CD4-positive, alpha-beta T cell treated with Interleukin-10 for 1 hour (primary cell): ENCODE measurements at places on chromosomes 3 and 15.

DNA sequence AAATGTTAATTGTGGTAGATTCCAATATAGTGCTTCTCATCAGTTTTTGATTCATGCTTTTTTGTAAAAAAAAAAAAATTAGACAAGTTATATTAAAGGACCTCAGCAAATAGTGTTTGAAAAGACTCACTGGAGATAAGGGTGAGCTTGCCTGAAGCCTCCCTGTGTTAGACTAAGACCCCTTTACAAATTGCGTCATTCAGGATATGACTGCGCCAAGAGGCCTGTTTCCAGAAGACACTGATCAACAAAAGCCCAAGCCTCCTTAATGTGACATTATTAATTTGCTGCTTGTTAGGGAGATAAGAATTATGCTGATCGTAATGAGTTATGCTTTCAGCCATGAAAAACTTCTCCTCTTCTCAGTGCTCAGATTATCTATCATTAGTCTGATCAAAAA lies 13.0 kb upstream of the DNAJC13 start:
- DNase-seq = no peak

DNA sequence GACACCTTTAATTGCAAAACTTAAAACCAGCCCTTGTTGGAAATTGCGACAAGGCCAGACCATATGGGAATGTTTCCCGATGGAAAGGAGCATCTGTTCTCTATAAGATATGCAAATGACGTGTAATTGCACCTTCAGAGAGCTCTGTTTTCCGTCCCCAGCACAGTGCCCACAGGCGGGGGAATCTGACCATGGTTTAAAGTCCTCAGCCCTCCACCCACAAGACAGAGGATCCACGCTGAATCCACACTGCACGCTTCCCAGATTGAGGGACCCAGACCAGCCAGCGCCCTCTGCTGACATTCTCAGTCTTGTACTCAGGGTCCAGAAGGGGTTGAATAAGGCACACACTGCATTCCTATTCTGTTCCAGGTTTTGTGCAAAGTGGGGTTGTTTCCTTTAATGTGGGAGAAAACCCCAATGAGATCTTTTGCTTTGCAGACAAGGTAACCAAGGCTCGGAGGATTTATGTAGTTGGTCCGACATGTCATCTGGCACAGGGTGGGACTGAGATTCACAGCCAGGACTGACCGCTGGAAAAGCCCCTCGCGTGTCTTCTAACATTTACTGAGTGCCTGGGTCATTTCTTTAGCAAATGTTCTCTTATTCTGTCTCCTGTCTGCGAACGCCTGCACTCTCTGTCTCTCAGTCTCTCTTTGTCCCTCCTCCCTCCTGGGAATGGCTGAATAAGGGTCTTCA lies 36.8 kb upstream of the KLHL25 start:
- peak; percentile 36 for DNase-seq

GRCh38 chr3:141073580-141073979 lies 22.4 kb downstream of the SPSB4 start:
- no peak for DNase-seq

- DNase-seq = no peak
Observed at GRCh38 chr3:45055411-45056143, 29.5 kb downstream of the CLEC3B start.

DNA sequence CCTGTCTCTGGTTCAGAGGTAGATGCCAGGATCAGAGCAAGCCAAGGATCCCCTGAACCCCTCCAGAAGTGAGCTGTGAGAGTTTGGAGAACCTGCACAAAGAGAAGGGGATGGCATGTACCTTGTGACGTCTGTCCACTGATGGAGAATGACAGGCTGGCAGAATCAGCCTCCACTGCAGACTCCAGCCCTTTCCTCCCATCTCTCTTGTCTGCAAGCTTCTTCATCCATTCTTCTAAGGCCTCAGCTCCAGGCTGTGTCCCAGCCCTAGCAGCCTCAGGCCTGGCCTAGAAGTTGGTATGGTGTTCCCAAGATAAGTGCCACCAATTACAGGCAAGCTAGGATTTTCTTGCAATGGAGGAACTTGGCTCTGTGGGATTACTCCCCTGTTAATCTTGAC lies 8.6 kb downstream of the GALNT15 start:
- no peak for DNase-seq
